ENCODE measurements at places on chromosomes 3 and 15.

- DNase-seq = no peak
Measured at GRCh38 chr3:38646062-38646461, 3.4 kb downstream of the SCN5A start.

- peak; percentile 74 for DNase-seq
Measured at GRCh38 chr3:195095704-195096036, 175.3 kb downstream of the XXYLT1 start.

- peak; percentile 74 for DNase-seq
Measured at GRCh38 chr3:46924921-46925584, 47.5 kb downstream of the PTH1R start.

DNA sequence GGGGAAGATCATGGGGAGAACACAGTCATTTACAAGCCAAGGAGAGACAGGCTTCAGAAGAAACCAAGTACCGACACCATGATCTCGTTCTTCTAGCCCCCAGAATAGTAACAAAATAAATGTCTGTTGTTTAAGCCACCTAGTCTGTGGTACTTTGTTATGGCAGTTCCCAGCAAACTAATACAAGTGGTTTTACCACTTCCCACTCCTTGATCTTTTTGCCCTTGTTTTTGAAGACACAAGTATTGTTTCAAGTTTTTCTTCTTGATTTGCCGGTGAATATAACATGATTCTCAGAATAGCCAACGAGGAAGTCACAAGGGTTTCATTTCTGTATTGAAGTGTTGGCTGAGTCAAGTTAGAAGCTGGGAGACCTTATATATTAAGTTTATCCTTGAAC lies 220.3 kb downstream of the SOX2 start:
- no peak for DNase-seq

- no peak for DNase-seq
Measured at GRCh38 chr15:41856716-41857115, 18.1 kb downstream of the PLA2G4B start.

GRCh38 chr3:165532851-165533250 lies 304.4 kb downstream of the BCHE start:
- no peak for DNase-seq

DNA sequence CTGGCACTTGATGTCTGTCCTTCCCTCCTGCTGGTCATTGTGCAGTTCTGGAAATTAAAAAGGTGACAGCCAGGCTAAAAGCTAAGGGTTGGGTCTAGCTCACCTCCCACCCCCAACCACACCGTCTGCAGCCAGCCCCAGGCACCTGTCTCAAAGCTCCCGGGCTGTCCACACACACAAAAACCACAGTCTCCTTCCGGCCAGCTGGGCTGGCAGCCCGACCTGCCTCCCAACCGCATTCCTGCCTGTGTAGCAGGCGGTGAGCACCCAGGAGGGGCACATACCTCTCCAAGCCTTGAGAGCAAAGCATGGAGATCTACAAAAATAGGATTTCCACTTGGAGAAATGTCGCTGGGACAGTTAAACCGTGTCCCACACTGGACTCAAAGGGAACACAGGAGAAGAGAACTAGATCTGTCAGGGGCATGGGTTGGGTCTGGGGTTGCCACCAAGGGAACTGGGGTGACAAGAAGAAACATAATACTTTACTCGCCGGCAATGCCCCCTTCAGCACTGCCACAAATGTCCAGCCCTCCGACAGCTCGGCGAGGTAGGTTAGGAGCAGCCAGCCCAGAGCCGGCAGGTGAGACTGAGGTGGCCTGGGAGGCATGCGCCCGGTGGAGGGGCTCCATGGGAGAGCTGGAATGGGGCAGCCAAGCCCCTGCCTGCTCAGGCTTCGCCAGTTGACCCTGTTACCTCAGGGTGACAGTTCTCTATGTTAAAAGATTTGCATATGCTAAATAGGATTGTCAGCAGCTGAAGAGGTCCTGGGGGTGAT lies 52.2 kb downstream of the EXOG start:
- DNase-seq = peak; percentile 80

Data from cardiac septum (tissue), 1 donor.